ENCODE measurements at places on chromosomes 16 and 17. TPM values are rescaled to one million over a fixed set of nuclear protein-coding genes. Genes with fewer than 3 reads are reported as not detected.

GRCh38 chr17:57466017-57466471 is 209.7 kb downstream of the MSI2 start:
- H3K27ac ChIP-seq: no peak overlapping the region
- no peaks in the 10 kb centered on the region for H3K27me3 ChIP-seq
- no peak for DNase-seq
- H3K4me1 ChIP-seq: peaks cover 21% of the 10 kb centered on the region
- no peaks in the 10 kb centered on the region for H3K36me3 ChIP-seq

DNA sequence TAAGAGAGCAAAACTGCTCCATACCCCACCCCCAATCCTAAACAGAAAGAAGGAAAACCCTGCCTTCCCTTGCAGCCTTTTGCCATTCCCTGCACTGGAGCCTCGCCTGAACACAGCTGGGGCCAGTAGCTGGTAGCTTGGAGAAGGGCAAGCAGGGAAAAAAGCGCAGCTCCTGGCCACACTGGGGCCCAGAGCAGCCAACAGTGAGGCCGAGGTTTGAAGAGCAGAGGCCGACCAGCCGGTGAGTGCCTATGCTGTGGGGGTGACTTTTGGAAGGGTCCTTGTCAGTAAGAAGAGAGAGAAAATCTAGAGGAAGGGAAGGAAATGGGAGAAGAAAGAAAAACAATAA is 3.2 kb upstream of the HOXB9 start:
- H3K36me3 ChIP-seq: no peaks in the 10 kb centered on the region
- H3K4me3 ChIP-seq: no peak overlapping the region
- H3K4me1 ChIP-seq: peaks cover 35% of the 10 kb centered on the region
- H3K27me3 ChIP-seq: peaks cover 57% of the 10 kb centered on the region

DNA sequence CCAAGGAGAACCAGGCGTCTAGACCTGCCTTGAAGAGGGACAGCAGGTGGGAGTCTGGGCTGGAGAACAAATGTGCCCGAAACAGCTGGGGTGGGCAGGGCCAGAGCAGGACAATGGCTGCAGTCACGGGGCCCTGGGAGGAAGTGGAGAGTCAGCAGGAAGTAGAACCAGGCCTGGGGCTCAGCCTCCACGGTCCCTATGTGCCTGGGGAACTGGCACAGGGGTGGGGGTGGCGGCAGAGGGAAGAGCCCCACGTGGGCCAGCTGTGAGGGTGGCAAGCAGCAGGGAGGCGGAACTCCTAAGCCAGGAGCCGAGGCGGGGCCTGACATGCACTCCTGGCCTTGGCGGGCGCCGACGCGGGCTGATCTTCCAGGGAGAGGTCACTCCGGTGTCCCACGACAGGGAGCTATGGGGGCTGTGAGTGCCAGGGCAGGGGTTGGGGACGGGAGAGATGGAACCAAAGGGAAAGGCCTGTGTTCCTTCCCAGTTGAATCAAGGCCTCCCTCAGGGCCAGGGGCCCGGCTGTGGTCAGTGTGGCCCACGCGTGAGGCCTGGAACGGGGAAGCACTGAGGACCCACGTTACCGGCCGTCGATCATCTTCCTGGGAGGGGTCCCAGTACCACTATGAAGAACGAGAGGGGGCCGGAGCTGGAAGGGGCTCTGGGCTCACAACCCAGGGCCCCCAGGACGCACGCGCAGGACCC is 42.7 kb downstream of the TIMM22 start:
- H3K36me3 ChIP-seq: peaks cover 10% of the 10 kb centered on the region
- no peaks in the 10 kb centered on the region for H3K4me1 ChIP-seq
- H3K4me3 ChIP-seq: no peak overlapping the region
- H3K27me3 ChIP-seq: no peaks in the 10 kb centered on the region
- no peak for DNase-seq

DNA sequence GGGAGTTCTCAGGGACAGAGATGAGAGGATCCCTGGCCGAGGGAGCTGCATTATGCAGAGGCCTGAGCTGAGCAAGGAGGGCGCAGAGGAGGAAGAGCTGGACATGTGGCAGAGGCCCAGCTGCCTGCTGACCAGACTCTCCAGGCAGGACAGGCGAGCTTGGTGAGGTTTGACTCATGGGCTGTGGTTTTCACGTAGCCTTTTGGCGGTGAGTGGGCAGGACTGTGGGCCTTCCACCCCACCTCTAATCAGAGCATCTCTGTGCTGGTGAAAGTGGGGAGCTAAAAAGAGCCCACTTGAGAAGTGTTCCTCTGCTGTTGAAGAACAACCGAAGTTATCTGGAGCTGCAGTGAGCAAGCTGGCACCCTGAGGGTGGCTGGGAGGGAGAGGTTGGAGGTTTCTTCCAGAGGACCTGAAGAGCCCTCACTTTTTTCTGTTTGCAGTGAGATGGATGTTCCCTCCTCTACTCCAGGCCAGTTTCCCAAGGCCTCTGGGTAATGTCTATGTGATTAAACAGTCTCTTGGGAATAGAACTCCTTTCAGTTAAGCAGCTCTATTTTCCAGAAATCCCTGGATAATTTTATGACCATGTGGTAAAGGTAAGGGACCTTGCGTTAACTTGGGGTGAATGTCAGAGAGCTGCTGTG is 11.9 kb downstream of the EPN2 start:
- no peaks in the 10 kb centered on the region for H3K4me1 ChIP-seq
- no peaks in the 10 kb centered on the region for H3K36me3 ChIP-seq
- no peak overlapping the region for H3K4me3 ChIP-seq
- no peak overlapping the region for H3K27ac ChIP-seq

Gene SLC38A8
- total RNA-seq: not detected

Gene IGFALS
- 0.36 TPM for total RNA-seq

Gene CDH3
- 0.39 TPM for total RNA-seq

Gene THRA
- total RNA-seq: 41.3 TPM

Gene KRT39
- not detected for total RNA-seq
